ENCODE measurements at places on chromosomes 1 and 21. TPM values are rescaled to one million over a fixed set of nuclear protein-coding genes. Genes with fewer than 3 reads are reported as not detected.

- DNase-seq: no peak
Observed at GRCh38 chr21:19776076-19776475, 1222.1 kb upstream of the NCAM2 start.

GRCh38 chr1:75430526-75430925 is 180.4 kb downstream of the SLC44A5 start:
- no peak for DNase-seq

- DNase-seq: no peak
Observed at GRCh38 chr1:208223136-208223535, 21.0 kb downstream of the PLXNA2 start.

GRCh38 chr1:234981758-234982157 is 146.9 kb downstream of the TOMM20 start:
- no peak for DNase-seq

Gene SLC1A7
- total RNA-seq: not detected

Gene DCDC2B
- total RNA-seq: 0.29 TPM

Gene CNN3
- total RNA-seq: not detected

Gene RAD54L
- total RNA-seq: 84.6 TPM

Gene ZNF691
- total RNA-seq: 23.6 TPM

Gene MPL
- total RNA-seq: not detected

Gene NMNAT2
- not detected for total RNA-seq

All from OCI-LY7 (cell line).